Stromal cell of bone marrow (primary cell): ENCODE measurements at places on chromosomes 16 and 17.

GRCh38 chr16:23508589-23509440, 1.5 kb downstream of the GGA2 start:
- no peak for DNase-seq

- no peak for DNase-seq
These were observed 490.7 kb downstream of the TOX3 start for GRCh38 chr16:52056259-52056658.

DNA sequence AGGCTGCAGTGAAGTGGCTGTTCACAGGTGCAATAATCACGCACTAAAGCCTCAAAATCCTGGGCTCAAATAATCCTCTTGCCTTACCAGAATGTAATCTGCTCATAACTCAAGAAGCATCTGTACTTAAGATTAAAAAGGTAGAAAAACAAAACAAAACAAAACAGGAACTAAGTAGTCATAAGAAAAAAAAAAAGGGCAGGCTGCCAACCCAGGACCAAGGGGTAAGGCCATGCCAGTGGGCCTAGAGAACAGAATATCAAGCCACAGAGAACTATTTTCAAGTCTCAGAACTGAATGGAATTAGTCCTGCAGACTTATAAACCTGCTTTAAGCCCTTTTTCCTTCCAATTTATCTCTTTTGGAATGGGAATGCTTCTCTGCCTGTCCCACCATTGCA, 64.8 kb upstream of the TBC1D3K start:
- DNase-seq = no peak

- no peak for DNase-seq
These were observed 12.4 kb downstream of the NAT9 start for GRCh38 chr17:74763565-74764387.

- no peak for DNase-seq
These were observed 28.3 kb upstream of the GPRC5C start for GRCh38 chr17:74403512-74404137.

DNA sequence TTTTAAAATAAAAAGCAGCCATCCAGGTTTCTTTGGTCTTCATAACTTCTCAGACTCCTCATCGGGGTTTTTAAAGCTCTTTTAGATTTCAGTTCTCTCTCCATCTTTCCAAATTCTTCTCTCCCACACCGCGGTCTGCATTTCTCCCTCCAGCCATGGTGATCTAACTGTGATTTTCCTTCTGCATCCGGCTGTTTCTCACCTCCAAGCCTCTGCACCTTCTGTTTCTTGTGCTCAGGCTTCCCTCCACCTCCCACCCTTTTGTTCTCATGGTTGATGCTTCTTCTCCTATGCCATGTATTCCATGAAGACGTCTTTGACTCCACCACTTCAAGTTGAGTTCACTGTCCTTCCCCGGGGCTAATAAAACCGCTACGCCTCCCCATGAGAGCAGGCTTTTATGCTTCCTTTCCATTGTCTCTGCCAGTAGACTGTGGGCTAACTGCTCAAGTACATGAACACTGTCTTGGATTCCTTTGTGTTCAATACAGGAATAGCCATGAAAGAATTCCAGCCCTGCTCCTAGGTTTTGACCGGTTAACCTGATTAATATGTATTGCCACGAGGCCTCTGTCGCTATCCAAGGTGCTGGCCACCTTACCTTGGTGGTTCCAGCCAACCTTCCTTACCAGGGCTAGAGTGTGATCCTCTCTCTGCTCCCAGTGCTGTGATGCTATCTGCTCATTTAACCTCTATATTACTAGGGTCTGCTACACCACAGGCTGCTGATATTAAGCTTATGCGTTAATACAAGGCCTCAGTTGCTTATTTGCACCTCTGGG, 625.1 kb downstream of the HS3ST4 start:
- no peak for DNase-seq

DNA sequence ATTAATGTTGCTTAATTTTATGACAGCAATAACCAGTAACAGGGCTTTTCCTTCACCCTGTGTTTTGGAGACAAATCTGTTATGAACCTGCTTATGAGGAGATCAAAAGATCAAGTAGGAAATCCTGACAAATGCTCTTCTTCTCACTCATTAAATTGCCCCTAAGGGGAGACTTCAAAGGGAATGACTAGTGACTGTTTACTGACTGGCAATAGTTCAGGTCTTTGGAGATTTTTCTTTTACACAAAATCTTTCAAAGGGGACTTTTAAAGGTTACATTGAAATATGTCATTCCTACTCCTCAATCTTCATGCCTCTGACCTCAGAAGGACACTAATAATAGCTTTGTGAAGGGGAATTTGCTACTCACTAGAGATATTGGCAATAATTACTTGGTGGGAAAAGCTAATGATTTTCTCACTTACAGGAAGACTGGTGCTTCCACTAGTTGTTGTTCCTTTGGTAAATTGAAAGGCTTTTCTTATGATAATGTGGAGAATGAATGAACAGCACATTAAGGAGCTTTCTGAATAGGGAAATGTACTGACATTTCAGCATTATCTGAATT, 292.9 kb upstream of the CA10 start:
- no peak for DNase-seq

DNA sequence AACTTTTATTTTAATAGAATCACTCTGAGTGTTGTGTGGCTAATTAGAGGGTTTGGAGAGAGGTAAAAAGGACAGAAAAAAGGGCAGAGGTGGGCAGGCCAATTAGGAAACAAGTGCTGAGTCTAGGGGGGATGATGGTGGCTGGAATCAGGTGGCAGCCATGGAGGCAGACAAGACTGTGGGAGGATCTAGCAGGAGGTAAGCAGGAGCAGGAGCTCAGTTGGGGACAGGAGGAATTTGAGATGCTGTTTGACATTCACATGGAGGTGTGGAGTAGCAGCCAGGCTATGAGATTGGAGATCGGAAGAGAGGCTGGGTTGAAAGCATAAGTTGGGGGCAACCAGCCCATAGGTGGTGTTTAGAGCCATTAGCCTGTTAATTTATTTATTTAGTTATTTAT, 3.7 kb upstream of the MT4 start:
- no peak for DNase-seq

DNA sequence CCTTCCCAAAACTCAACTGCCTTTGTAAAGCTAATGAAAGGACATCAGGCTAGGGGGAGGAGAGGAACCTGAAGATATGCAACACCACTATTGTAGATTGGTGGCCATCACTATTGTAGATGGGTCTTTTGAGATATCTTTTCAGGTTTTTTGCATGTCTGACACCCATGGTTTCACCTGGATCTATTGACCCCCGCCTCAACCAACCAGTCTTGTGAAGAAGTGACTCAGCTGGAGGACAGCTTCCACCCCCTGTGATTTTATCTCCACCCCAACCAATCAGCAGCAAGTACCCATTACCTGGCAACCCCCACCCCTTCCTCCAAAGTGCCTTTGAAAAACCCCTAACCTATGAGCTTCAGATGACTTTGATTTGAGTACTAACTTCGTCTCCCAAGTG, 382.6 kb upstream of the GOT2 start:
- no peak for DNase-seq

GRCh38 chr16:67396159-67397035, 3.1 kb upstream of the TPPP3 start:
- peak; percentile 53 for DNase-seq

- peak; percentile 27 for DNase-seq
These were observed 12.1 kb upstream of the NDUFAB1 start for GRCh38 chr16:23608194-23608593.

GRCh38 chr17:78284146-78284545, 52.7 kb downstream of the TMEM235 start:
- DNase-seq = peak; percentile 41

- no peak for DNase-seq
These were observed 152.0 kb downstream of the ZFHX3 start for GRCh38 chr16:72895951-72896350.

- no peak for DNase-seq
These were observed 3.2 kb downstream of the CCR7 start for GRCh38 chr17:40561871-40562611.

GRCh38 chr17:51764387-51764971, 394.0 kb downstream of the CA10 start:
- DNase-seq = peak; percentile 26

GRCh38 chr16:66895999-66896398, 15.7 kb downstream of the PDP2 start:
- no peak for DNase-seq

GRCh38 chr16:79195938-79196337, 404.6 kb downstream of the MAF start:
- no peak for DNase-seq

GRCh38 chr17:49691086-49691676, 13.3 kb upstream of the SPOP start:
- peak; percentile 96 for DNase-seq

DNA sequence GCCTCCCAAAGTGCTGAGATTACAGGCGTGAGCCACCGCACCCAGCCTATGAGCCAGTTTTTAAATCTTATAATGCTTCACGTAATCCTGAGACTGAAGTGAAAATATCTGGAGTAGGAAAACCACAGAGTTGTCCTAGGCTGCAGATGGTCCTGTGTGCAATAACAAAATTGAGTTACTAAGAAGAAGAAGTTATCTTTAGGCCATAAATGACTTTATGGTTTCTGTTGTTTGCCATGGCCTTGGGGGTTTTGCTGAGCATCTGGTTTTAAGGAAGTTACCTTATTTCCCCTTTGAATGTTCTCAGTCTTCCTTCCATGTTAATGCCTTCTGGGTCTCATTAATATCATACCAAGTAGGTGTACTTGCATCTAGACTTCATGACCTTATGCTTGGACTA, 16.5 kb downstream of the NMT1 start:
- no peak for DNase-seq

DNA sequence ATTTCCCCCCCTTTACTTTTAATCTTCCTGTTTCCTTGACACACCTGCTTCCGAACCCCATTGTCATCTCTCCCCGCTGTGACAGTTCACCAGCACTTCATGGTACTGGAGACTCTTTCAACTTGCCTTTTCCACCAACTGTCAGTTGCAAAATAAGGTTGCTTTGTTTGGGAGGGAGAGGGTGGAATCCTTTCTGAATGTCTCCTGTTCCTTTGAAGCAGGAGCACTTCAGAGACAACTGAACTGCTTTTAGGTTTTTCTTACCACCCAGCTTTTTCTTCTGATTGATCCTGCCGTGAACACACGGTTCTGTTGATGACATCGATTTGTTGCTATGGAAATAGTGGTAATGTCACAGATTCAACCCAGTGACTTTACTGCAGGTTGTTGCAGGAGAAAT, 42.0 kb downstream of the RPA1 start:
- DNase-seq = no peak

- DNase-seq = no peak
These were observed 30.9 kb downstream of the GLG1 start for GRCh38 chr16:74575807-74576643.

GRCh38 chr17:42457107-42457792, 1.4 kb upstream of the ATP6V0A1 start:
- no peak for DNase-seq

GRCh38 chr17:60134396-60135150, 15.2 kb upstream of the CA4 start:
- no peak for DNase-seq

DNA sequence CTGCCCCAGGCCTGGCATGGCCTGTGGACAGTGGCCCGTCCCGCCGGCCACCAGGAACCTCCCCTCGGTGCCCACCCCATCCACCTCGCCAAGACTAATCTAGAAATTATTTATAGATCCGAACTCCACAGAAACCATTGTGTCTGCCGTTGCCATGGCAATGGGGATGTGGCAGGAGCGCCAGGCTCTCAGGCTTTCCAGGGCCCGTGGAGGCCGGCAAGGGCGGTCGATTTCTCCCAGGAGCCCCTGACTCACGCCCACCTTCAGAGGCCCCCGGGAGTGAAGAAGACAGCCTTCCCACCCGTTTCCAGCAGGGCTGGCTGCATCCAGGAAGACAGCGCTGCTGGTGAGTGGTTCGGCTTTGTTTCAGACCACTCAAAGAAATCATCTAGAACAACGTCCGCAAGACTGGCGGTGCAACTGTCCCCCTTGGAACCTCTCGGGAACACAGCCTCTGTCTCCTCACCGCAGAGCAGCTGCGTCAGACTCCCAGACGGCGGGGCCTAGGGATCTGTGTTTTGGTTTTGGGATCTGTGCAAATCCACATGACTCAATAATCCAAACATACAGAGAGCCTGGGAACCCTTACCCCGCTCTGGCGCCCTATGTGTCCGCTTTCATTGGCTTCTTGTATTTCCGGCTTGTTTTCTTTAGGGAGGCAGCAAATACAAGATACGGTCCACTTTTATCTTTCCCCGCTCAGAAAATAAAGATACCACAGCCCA, 48.5 kb upstream of the ZCCHC14 start:
- DNase-seq = peak; percentile 88

- DNase-seq = no peak
These were observed 11.9 kb downstream of the ZNF629 start for GRCh38 chr16:30775131-30775391.

GRCh38 chr16:51106535-51106934, 44.5 kb downstream of the SALL1 start:
- DNase-seq = no peak

- no peak for DNase-seq
These were observed 1.2 kb downstream of the ARHGEF15 start for GRCh38 chr17:8311131-8311790.

GRCh38 chr17:68489919-68490318, 22.3 kb upstream of the PRKAR1A start:
- peak; percentile 38 for DNase-seq

DNA sequence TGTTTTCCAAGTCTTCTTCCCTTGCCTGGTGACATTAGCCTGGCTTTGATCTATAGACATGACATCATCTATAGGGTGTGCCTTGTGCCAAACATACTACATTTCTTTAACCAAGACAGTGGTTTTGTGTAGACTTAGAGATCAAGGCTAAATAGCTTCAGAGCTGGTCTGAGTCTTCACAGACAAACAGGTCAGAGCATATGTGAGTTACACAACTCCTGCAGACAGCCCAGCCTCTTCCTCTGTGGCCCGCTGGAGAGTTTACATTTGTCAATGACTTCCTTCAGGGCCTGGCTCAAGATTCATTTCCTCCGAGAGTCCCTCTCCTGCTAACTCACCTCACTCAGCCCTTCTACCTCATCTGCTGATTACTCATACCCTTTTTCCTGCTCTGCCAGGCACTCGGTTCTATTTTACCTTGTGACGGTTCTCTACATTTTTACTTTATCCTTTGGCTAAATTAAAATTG, 73.1 kb upstream of the TANC2 start:
- DNase-seq = no peak

DNA sequence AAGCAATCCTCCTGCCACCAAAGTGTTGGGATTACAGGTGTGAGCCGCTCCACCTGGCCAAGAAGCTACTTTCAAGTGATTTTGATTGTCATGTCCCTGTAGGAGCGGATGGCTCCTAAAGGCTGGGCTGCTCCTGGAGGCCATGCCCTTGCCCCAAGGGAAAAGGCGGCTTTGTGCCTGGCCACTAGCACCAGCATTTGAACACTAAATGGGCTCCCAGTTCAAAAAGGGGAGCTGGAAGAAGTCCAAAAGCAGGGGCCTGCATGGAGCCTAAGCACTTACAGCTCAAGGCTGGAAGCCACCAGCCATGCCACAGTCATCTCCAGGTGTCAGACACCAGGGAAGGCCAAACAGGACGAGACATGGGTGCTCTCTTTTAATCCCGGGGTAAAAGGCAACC, 26.8 kb downstream of the SPHK1 start:
- no peak for DNase-seq

- peak; percentile 86 for DNase-seq
These were observed 2.7 kb upstream of the NFE2L1 start for GRCh38 chr17:48045316-48046001.
